ENCODE measurements at places on chromosomes 1 and 21.

DNA sequence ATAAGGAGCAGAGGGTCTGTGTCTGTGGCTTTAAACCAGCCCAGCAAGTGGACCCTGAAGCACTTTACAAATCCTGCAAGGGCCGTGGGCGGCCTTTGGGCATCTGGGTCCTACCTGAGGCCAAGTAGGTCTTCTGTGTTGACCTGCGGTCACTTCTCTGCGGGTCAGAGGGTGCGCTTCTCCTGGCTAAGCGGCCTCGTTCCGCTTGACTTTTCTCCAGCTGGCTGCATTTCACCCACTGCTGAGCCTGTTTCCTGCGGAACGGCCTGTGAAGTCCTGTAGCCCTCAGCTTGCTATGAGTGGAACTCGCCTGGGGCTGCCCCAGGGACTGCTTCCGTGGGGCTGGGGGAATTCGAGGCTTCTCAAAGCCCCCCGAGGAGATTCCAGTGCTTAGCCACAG, 43.3 kb downstream of the SLC37A1 start:
- peak; percentile 10 for DNase-seq

- DNase-seq: no peak
Measured at GRCh38 chr21:25094695-25095094, 512.6 kb downstream of the MRPL39 start.

- DNase-seq: peak; percentile 74
Measured at GRCh38 chr1:233587958-233588799, 25.7 kb upstream of the KCNK1 start.

DNA sequence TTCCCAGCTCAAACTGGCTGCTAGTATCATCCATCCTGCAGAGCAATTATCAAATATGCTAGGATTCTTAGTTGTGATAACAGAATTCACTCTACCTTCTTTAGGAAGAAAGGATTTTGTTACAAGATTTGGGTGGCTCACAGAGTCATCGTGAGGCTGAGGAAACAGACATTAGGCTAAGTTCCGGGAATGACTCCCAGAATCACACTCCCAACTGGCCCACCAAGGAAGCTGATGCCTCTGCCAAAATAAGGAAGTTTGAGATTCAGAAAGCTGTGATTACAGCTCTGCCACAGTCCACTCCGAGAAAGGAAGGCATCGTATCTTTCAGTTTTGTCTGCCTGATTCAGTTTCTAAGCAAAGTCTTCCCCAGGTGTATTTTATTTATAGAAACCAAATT, 50.6 kb upstream of the LYPLAL1 start:
- no peak for DNase-seq

DNA sequence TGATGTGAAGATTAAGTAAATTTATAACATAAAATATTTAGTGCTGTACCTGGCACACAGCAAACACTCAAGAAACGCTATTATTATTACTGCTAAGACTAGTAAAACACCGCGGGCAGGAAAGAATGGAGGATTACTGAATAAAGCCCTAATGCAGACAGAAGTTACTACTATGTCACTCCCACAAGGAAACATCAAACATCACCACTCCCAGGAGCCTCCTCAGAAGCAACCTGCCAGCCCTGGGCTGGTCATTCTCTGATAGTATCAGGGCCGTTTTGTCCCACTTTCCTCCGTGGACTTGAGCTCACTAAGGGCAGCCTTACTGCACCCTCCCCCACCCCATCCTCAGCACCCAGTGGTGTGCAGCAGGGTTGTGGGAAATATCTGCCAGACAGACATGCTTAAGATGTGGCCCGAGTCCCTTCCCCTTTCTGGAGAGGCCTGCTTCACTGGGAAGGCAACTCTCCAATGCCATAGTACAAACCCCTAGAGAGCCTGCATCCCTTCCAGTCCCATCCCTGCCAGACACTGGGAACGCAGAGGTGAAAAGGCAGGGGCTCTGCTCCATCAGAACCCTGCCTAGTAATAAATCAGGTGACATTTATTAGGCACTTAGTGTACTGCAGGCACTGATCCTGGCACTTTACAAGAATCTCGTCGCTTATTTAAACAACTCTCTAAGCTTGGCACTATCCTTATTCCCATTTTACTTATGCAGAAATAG, 41.7 kb upstream of the ECE1 start:
- no peak for DNase-seq

DNA sequence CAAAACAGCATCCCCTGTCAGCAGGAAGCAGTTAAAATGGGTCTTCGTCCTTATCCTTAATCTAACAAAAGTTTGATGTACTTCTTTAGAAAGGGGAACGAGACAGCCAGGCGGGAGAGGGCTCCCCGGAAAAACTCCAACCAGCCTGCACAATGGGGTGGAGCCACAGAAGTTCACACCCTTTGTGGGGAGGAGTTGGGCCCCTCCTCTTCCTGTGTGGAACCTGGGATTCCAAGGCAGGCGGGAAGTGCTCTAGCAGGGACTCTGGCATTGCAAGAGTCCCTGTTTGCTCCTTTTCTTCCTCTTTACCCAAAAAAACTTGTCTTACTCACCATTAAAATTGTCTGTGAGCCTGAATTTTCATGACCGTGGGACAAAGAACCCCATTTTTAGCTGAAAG, 47.7 kb downstream of the FCRL5 start:
- no peak for DNase-seq

DNA sequence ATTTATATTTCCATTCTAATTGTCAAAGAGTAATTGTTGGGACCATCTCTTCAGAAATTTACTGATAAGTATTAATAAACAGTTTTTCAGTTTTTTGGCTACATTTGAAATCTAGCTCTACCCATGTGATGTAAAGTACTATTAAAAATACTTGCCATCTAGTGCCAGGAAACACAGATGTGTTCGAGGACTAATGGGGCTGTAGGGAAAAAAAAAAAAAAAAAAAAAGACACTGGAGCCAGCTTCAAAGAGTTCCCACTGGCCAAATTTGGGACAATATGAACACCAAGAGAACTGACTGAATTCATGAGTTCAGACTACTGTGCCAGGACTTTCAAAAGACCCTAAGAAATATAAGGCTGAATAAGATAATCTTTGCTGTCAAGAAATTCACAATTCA, 65.2 kb upstream of the GFI1 start:
- peak; percentile 15 for DNase-seq

DNA sequence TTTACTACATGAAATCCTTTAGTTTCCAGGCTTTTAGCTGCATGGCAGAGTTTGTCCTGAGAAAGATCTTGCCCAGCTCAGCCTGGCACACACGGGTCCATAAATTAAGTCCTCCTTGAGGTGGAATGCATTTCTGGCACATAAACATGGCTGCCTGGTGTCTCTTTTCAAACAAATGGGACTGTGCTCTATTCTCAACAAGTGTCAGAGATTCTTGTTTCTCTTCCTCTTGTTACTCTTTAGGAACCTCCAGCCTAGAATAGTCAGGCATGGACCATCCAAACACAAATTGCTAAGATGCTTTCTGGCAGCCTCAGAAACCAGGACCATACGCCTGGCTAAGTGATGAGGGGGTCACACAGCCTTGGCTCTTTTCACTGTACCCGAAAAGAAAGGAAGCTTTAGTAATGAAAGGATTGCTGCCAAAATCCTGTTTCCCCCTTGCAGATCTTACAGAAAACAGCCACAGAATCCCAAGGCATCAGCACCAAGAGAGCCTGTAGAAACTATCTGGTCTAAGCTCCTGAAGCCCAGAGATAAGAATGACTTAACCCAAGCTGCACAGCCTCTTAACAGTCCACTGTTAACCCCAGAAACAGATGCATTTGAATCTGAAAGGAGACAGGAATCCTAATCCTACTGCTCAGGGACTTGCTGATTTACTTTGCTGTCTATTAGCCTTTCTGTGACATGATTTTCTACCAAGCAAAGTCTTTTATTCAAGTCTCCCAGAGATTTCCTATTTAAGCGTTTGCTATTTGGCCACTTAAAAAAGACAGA, 31.9 kb upstream of the NRDC start:
- DNase-seq: no peak

GRCh38 chr1:161834967-161835550, 68.9 kb downstream of the ATF6 start:
- no peak for DNase-seq
